Fibroblast of skin of right biceps (primary cell): ENCODE measurements at places on chromosomes 3 and 15.
A peak's percentile ranks its signal among the peaks of the same experiment; 100 is the strongest.

GRCh38 chr3:168973206-168973605 lies 690.3 kb downstream of the MECOM start:
- DNase-seq, result no peak

GRCh38 chr3:81910244-81910852 lies 148.9 kb upstream of the GBE1 start:
- peak; percentile 43 for DNase-seq

DNA sequence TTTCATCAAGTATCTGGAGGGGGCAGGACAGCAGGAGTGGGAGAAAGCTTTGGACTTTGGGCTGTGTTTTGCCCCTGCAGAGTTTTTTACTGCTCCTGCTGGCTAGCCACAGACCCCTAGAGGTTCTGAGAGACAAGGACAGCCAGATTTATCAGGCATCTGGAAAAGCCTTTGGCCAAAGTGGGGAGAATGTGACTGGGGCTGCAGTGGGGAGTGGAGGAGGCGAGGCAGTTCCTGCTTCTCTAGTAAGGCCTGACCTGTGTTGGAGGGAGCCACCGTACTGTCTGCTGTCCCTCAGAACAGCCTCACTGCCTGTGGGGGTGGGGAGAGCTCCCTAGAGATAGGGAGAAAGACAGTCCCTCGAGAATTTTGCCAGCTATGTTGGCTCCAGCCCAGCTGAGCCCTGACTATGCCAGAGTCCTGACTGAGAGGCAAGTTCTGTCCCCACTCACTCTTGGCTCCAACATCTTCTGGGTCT lies 2.2 kb downstream of the ALPK3 start:
- no peak for DNase-seq

DNA sequence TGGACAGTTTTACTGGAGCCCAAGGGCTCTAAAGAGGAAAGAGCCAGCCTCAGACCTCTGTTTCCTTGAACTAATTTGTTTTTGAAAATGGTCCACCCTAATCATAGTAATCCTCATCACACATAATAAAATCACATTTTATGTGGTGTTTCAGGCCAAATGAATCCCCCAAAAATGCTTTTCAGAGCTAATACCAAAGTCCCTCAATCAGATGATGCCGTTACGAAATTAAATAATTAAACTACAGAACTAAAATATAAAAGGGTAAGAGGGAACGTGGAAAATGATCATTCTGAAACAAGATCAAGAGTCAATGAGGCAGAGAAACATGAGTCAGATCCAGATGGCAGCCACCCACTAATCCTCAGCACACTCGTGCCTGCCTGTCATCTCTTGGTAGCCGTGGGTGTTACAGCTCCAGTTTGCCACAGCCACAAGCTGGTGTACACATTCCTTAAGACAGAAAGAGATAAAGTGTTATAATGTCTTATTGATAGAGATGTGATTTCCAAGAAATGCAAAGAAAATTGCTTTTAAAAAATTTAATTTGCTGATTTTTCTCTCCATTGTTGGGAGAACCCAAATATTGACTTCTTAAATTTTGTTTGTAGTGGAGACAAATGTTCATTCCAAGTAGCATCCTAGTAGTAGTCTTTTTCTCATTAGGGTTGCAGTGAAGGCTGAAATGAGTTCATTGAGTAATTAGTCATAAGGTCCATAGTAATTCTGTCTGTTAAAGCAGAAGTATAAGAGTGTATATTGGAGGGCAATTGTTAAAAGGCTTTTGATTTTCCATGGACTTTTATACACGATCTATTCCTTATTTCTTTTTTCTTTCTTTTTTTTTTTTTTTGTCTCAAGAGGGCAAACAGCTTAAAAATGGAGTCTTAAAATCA lies 104.2 kb downstream of the AGBL1 start:
- DNase-seq, result no peak

DNA sequence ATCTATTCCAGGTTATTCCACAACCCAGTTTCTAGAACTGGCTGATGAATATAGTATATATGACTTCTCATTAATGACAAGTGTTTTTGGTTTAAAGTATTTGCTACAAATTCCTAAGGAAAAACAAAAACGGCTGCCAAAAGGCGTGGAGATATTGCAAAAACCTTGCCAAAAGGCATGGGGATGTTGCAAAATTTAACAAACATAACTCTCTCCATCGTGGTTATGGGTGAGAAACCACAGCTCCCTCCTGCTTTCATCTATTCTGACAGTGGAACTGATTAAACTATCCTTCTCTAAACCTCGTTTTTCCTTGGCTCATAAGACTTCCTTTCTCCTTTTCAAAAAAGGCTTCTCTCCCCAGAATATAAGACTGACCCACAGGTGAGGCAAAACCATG lies 342.0 kb upstream of the PDZRN3 start:
- peak; percentile 12 for DNase-seq

GRCh38 chr3:105304487-105304886 lies 62.2 kb upstream of the ALCAM start:
- DNase-seq, result peak; percentile 84

DNA sequence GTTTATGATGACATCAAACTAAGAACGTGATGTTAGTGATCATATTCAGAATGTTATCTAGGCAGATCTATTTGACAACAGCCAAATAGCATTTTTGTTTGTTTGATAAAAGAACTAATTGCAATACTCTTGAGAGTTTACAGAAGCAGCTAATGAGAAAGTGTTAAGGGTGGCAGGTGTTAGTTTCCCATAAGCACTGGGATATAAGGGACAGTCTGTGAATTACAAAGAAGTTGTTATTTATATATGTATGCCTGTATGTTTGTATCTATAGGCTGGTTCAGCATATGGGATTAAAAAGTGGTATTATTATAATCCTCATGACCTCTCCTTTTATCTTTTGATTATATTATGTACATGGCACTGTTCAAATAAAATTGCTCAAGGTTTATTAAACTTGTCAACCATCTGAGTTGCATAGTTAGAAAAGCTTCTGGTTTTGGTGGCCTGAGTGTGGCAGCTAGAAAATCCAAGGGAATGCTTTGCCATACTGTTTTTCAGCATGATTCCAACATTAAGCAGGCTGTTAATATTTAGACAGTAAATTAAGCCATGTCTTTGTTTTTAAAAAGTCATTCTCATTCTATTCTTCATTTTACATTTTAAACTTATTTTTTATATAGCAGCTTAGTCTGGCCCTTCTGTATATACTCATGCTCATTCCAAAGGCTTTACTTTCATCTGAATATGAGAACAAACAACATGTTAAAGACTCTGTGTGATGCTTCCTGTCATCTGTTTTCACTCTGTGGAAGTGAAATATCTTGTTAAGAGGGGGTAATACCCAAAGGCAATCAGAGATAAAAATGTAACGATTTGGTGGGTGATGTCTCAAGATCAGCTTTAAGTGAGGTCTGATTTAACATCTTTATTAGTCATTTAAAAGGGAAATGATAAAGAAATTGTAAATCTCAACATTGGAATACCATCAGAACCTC lies 13.1 kb downstream of the ROBO2 start:
- no peak for DNase-seq

DNA sequence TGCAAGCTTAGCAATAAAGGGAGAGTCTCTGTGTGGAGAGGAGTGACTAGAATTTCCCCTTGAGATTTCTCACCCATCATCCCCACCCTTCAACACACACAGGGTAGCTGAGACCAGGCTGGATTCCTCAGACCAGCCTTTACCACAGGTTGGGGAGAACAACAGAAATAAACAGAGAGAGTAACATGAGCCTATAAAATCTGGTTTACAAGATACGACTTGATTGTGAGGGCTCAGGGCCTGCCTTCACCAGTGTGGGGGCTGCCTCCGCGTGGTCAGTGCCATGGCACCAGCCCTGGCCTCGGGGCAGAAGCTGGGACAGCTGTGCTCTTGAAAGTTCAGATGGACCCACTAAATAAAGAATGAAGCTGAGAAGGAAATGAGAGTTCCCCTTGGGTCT lies 14.6 kb upstream of the MAGEF1 start:
- DNase-seq, result no peak

GRCh38 chr15:63698692-63699091 lies 101.5 kb downstream of the FBXL22 start:
- no peak for DNase-seq

DNA sequence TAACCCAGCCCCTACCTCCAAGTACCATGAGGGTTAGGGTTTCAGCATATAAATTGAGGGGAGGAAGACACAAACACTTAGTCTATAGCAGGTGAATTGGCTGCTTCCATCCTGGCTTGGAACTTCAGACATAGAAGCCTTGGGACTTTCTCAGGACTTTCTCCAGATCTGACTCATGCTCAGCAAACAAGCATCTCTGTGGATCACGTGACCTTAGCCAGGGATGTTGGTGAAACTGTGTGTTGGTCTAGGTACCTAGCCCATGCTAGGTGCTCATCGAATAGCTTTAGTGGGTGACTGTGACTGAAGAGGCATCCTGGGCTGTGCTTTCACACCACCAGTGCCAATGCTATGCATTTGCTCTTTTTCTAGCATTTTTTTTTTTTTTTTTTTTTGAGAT lies 58.9 kb downstream of the CD47 start:
- no peak for DNase-seq

- peak; percentile 17 for DNase-seq
Observed at GRCh38 chr15:75143738-75144334, 57.8 kb upstream of the C15orf39 start.

GRCh38 chr3:122609798-122610559 lies 32.5 kb downstream of the PARP15 start:
- peak; percentile 88 for DNase-seq

- peak; percentile 33 for DNase-seq
Observed at GRCh38 chr15:66703540-66703941, 1.5 kb downstream of the SMAD6 start.

GRCh38 chr15:25641762-25642161 lies 202.9 kb upstream of the UBE3A start:
- DNase-seq, result no peak

DNA sequence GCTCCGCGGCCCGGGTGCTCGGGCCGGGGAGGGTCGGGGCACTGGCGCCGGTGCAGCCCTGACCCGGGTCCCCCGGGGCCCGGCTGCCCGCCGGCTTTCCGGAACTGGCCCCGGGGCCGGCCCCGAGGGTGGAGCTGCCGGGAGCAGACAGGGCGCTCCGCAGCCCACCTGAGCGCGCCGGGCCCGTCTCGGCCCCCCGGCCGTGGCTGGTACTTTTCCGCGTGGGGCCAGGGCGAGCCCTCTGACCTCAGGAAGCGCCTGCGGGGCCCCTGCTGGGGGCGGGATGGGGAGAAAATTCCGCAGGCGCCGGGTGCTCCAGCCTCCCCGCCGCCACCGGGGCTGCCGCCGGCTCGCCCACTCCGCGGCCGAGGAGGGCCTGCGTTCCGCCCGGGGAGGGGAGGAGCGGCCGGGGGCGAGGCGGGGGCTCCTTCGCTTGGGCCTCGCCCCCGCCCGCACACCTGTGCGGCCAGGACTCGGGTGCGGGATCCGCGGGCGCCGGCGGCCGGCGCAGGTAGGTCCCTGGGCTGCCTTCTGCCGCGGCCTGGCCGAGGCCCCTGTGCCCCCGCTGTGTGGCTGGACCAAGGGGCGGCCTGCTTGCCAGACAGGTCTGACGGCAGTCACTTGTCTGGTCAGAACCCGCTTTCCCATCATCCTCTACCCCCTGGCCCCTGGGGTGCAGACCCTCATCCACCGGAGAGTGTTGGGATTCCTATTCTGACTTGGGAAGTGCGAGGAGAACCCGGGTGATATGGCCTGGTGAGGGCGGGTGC lies 3.5 kb downstream of the FURIN start:
- DNase-seq, result peak; percentile 8

GRCh38 chr3:112531358-112531781 lies 30.4 kb downstream of the ATG3 start:
- DNase-seq, result peak; percentile 22

- no peak for DNase-seq
Observed at GRCh38 chr3:27141668-27142067, 227.5 kb downstream of the NEK10 start.

- DNase-seq, result no peak
Observed at GRCh38 chr3:129740090-129740489, 133.6 kb upstream of the PLXND1 start.

DNA sequence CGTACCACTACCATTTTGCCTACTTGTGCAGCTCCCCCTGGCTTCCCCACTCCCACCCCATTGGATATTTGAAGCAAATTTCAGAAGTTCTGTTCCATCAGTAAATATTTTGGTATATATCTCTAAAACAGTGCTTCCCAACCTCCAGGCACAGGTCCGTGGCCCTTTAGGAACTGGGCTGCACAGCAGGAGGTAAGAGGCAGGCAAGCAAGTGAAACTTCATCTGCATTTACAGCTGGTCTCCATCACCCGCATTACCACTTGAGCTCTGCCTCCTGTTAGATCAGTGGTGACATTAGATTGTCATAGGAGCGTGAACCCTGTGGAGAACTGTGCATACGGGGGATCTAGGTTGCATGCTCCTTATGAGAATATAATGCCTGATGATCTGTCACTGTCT lies 97.2 kb upstream of the LRRFIP2 start:
- DNase-seq, result no peak

GRCh38 chr3:68009900-68010299 lies 355.5 kb upstream of the SUCLG2 start:
- no peak for DNase-seq

DNA sequence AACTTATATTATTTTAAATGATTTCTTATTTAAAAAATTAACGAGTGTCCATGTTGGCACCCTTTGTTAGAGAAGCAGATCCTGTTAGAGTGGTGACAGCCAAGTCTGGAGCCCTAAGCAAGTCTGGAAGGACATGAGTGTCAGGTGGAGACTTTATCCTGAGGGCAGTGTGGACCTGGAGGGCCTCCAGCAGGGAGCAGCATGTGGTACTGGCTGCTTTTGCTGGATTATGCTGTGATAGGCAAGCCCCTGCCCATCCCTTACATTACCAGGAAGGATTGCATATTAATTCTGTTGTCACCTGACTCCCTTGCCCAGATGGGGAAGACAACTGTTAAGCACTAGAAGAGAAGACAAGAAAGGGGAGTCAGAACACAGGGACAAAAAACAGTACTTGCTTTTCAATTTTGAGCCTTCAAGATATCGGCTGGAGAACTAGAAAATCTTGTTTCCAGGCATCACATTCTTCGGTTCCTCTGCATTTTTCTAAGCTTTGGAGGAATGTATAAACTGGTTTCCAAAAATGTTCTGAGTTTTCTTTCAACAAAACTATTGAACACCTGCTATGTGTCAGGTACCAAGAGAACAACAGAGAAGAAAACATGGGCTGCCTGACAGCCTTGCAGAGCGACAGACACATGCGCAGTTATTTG lies 22.7 kb downstream of the ZNF860 start:
- no peak for DNase-seq

GRCh38 chr3:133570937-133571320 lies 2.6 kb upstream of the CDV3 start:
- peak; percentile 80 for DNase-seq

GRCh38 chr15:93771196-93772030 lies 459.9 kb upstream of the MCTP2 start:
- no peak for DNase-seq

DNA sequence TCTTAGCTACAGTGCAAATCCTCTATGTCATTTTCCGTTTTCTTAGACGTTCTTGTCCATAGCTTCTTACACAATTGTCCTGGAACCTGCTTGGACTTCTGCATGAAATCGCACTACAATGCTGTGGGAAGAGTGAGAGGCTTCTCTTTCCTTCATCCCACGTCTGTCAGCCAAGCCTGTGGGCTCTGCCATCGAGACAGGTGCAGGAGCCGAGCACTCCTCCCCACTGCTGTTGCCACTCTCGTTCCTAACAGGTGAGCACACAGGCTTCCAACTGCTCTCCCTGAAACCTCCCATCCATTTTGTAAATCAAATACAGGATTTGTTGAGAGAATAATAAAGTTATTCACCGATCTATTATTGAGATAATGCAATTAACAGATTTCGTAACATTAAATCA lies 23.5 kb downstream of the ZXDC start:
- no peak for DNase-seq
